Stimulated activated CD4-positive, alpha-beta T cell treated with anti-CD3 and anti-CD28 coated beads, TNF-alpha, amount 100 ng/mL, for 4 hours (primary cell): ENCODE measurements at places on chromosomes 7 and 10.
A peak's percentile ranks its signal among the peaks of the same experiment; 100 is the strongest.

DNA sequence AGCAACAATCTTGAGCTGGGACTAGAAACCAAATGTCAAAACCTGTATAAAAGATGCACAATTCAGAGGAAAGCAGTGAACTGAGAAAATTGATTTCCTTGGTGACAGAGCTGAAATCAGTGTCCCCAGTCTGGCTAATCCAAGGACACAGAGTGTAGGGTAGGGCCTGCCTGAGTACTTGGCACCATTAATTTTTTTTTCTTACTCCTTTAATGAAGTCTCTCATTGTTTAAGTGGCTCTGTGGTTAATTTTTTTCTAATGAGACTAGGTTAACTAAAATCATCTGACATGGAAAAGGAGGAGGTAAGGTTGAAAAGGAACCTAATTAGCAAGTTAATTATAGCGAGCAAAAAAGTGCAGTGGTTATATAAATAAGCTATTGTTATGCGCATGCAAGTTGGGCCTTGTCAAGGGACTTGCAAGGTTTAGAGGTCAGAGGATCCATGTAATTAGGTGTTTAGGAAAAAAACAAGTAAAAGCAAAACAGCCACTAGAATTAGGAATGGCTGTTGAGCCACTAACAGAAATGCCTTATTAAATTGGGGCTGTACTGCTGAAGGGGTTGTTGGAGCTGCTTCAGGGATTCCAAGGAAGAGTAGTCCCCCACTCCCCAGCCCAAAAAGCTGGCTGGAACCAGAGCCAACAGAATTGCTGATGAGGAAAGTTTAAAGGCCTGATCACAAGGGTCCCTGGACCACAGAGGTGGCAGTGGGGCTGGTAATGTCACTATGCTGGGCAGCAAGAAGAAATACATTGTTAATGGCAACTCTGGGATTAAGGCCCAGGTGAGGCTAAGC is 58.9 kb upstream of the STRIP2 start:
- DNase-seq, result no peak

GRCh38 chr10:102644066-102644645 is at the start of gene TRIM8:
Gene TRIM8 (plus strand): TSS chr10:102644479. CDS start chr10:102644618, 139 bp downstream.
- DNase-seq, result peak; percentile 42

- DNase-seq, result no peak
These were observed 249.8 kb upstream of the HPS1 start for GRCh38 chr10:98696516-98696915.

- DNase-seq, result no peak
These were observed 13.3 kb downstream of the SLC37A3 start for GRCh38 chr7:140384894-140385545.

GRCh38 chr7:154371424-154371823 is 319.2 kb downstream of the DPP6 start:
- no peak for DNase-seq

- DNase-seq, result no peak
These were observed 198.2 kb downstream of the MAD1L1 start for GRCh38 chr7:2034291-2035201.

DNA sequence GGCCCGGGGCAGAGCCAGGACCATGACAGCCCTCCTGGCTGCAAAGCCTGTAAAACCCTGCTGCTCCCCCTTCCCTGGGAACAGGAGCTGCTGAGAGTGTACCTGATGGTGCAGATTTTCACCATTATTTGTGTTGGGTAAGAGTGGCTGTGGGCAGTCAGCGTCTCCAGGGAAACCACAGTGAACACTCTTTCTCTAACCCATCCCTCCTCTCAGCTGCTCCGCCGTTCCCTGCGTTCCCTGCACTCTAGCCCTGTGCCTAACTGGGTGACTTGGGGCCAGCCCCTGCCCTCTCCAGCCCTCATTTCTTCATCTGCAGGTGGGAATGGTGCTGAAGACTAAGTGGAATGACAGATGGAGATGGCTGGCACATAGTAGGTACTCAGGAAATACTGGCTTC is 75.9 kb upstream of the PCBD1 start:
- DNase-seq, result no peak
